ENCODE measurements at places on chromosomes 1 and 21. TPM values are rescaled to one million over a fixed set of nuclear protein-coding genes. Genes with fewer than 3 reads are reported as not detected.

CCDC185 gene
- not detected for total RNA-seq

SMIM11 gene
- 13.5 TPM for total RNA-seq

MYBPHL gene
- total RNA-seq = 4.3 TPM

FCRL2 gene
- total RNA-seq = 136 TPM

OR2M3 gene
- not detected for total RNA-seq

ZBTB37 gene
- 15.8 TPM for total RNA-seq

GPR3 gene
- total RNA-seq = 3.6 TPM

SPAG17 gene
- not detected for total RNA-seq

CFHR1 gene
- total RNA-seq = not detected

CLIC4 gene
- 87.4 TPM for total RNA-seq

HENMT1 gene
- 30.7 TPM for total RNA-seq

BNIPL gene
- total RNA-seq = 0.63 TPM

RNF186 gene
- not detected for total RNA-seq

SPRR5 gene
- not detected for total RNA-seq

LIN28A gene
- not detected for total RNA-seq

S100PBP gene
- 30.8 TPM for total RNA-seq

DPH5 gene
- 17.7 TPM for total RNA-seq

ALX3 gene
- total RNA-seq = not detected

OR10J1 gene
- 0.11 TPM for total RNA-seq

MAP3K6 gene
- 3.0 TPM for total RNA-seq

HSPA6 gene
- total RNA-seq = 31.9 TPM

SDC3 gene
- total RNA-seq = 0.04 TPM

CD244 gene
- total RNA-seq = not detected

SERPINC1 gene
- 0.26 TPM for total RNA-seq

SPRR1A gene
- total RNA-seq = not detected

LCE2B gene
- total RNA-seq = not detected

DMRTA2 gene
- total RNA-seq = 0.04 TPM

PLA2G2C gene
- not detected for total RNA-seq

ADORA1 gene
- total RNA-seq = not detected

KRTAP21-3 gene
- not detected for total RNA-seq

EDN2 gene
- not detected for total RNA-seq

KCNN3 gene
- 50.0 TPM for total RNA-seq

CRTC2 gene
- total RNA-seq = 27.9 TPM

CD84 gene
- 14.4 TPM for total RNA-seq

ITGB3BP gene
- 104 TPM for total RNA-seq

PALMD gene
- total RNA-seq = not detected

AIRE gene
- total RNA-seq = not detected

NES gene
- total RNA-seq = not detected

PGBD2 gene
- total RNA-seq = 6.1 TPM

RAB13 gene
- 5.8 TPM for total RNA-seq

SMIM1 gene
- 0.87 TPM for total RNA-seq

NFIA gene
- 15.8 TPM for total RNA-seq

PGLYRP4 gene
- total RNA-seq = not detected

WDR64 gene
- total RNA-seq = not detected

ARHGEF11 gene
- total RNA-seq = 0.14 TPM

ANKRD34A gene
- 21.5 TPM for total RNA-seq

TSPEAR gene
- total RNA-seq = not detected

GJA8 gene
- not detected for total RNA-seq

FCRL1 gene
- total RNA-seq = 109 TPM
